ENCODE measurements at places on chromosomes 6 and 20.

DNA sequence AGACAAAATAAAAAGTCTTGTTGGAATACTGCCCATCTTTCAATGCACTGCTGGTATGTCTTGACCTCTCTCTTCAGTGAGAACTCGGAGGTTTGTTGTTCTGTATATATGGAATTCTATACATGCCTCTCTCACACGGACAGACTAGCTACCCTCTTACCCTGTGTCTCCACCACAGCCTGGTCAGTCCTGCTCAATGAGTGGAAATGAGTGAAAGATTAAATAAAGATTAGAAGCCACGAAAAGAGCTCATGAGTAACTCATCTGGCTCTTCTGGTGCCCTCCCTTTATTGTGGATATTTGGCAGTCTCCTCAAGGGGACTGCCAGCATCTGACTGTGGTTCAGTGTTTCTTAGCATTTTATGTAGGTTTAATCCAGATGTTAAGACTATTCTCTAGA is 262.8 kb upstream of the MAP3K7 start:
- DNase-seq: no peak

GRCh38 chr20:38214256-38215193 is 46.0 kb downstream of the KIAA1755 start:
- DNase-seq: no peak

DNA sequence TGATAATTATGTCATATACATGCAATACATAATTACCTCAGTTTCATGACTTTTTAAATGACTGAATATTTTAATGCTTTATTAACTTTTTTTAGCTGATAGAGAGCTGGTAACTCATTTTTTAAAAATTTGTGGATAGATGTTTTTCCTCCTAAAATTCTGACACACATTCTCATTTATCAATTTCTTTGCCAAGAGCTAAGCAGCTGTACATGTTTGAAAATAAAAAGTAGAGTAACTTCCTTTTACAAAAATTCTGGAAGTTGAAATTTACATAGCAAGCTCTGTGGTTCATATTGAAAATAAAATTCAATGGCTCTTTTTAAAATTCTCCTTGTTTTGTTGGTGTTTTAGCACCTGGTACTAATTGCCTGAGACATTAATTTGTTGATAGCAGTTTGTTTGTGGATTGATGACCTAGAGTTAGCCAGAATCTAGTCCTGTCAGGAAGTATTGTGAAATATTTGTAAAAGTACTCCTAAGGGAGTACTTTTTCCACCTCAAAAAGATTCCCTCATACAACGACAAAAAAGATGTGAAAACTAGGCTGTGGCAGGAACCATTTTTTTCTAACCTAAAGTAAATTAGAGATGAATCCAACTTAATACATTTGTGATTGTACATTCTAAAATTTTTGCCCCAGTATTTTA is 621.8 kb downstream of the BCKDHB start:
- DNase-seq: no peak

- DNase-seq: no peak
These were observed 750 bp upstream of the PAK5 start for GRCh38 chr20:9839626-9840025.

GRCh38 chr6:7633361-7633760 is 43.4 kb downstream of the SNRNP48 start:
- no peak for DNase-seq
